Putamen (tissue), 1 donor: ENCODE measurements at places on chromosomes 11 and 22.

- peak; percentile 14 for DNase-seq
Measured at GRCh38 chr11:9535189-9535781, 38.2 kb upstream of the WEE1 start.

GRCh38 chr11:495537-495931 lies 11.5 kb downstream of the RNH1 start:
- no peak for DNase-seq

- no peak for DNase-seq
Measured at GRCh38 chr11:46490666-46491065, 99.1 kb upstream of the CHRM4 start.

- no peak for DNase-seq
Measured at GRCh38 chr11:45568049-45568448, 97.4 kb downstream of the CHST1 start.

DNA sequence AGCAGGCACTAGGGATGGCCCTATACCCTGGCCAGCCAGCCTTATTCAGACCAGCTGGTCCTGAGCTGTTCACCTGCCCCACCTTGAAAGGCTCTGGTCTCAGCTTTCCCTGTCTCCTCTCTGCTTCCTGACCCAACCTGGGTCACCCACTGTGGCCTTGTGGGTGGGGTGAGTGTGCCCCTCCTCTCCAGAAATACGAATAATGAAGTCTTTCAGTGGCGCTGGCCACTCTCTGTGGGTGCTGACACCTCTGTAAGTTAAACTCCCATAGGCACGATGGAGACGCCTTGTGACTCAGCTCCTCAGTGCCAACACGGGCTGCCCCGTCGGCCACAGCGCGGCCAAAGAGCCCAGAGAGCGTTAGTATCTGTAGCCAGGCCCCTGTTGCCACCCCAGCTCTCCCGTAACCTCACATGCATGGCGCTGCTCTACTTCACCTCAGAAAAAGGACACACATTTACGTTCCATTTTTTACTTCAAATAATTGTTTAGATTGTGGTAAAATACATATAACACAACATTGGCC lies 74.6 kb upstream of the SEPTIN5 start:
- no peak for DNase-seq

DNA sequence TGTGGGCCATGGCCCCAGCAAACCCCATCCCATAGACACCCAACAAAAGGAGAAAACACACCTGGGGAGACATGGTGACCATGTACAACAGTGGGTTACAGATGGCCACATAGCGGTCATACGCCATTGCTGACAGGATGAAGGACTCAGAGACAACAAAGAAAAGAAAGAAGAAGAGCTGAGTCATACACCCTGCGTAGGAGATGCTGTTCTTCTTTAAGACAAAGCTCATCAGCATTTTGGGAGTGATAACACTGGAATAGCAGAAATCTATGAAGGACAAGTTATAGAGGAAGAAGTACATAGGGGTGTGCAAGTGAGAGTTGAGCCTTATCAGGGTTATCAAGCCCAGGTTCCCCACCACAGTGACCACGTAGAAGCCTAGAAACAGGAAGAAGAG lies 4.9 kb downstream of the OR8B8 start:
- DNase-seq: no peak
